Natural killer cell (primary cell): ENCODE measurements at places on chromosomes 7 and 10.

DNA sequence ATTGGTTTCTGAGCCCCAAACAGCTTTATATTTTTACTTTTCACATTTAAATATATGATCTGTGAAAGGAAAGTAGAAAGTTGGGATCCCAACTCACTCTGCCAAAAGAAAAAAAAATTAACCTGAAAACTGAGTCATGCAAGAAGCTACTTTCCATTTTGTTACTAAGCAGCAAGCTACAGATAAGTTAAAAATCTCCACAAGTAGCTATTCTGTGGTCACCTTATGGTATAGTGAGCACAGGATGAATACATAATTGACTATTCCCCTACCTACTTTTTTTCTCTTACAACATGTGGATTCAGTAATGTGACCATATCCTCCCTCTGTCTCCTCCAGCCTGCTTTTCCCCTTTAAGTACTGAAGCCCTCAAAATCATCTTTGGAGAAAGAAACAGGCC, 30.3 kb upstream of the CREB3L2 start:
- DNase-seq: no peak

DNA sequence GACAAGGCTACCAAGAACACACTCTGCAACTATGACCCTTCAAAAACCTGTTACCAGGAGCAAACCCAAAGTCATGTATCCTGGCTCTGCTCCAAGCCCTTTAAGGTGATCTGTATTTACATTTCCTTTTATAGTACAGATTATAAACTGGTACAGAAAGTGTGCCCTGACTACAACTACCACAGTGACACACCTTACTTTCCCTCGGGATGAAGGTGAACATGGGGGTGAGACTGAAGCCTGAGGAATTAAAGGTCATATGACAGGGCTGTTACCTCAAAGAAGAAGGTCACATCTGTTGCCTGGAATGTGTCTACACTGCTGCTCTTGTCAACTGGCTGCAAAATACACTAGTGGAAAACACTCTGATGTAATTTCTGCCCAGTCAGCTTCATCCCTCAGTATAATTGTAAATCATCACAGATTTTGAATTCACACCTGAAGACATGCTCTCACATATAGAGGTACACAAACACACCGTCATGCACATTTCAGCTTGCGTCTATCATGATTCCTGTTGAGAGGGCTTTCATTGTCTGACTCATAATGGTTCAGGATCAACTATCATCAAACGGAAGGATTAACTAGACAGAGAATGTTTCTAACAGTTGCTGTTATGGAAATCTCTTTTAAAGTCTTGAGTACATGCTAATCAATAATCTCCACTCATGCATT, 318.3 kb downstream of the NXPH1 start:
- no peak for DNase-seq

- DNase-seq: no peak
These were observed 9.6 kb downstream of the MAFK start for GRCh38 chr7:1539882-1540775.

GRCh38 chr10:102433619-102434046, 1.3 kb upstream of the CUEDC2 start:
- no peak for DNase-seq

- no peak for DNase-seq
These were observed 39.8 kb downstream of the WBP1L start for GRCh38 chr10:102783568-102783967.

DNA sequence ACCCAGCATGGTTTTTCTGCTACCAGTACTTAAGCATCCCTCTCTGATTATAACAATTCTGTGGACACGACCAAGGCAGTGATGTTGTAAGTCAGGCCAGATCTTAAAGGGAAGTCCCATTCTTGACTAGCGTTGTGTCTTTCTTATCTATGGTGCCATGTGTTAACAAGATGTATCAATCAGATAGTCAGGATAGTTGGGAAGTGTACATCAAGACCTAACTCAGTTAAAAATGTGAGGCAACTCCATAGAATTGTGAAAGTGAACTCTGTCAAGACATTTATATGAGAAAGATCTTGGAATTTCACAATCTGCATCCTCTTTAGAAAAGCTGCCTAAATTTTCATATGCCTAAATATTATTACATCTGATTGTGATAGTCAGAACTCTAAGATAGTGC, 341.7 kb upstream of the SEMA3D start:
- DNase-seq: no peak

GRCh38 chr7:46671108-46671769, 750.2 kb upstream of the IGFBP3 start:
- DNase-seq: no peak

DNA sequence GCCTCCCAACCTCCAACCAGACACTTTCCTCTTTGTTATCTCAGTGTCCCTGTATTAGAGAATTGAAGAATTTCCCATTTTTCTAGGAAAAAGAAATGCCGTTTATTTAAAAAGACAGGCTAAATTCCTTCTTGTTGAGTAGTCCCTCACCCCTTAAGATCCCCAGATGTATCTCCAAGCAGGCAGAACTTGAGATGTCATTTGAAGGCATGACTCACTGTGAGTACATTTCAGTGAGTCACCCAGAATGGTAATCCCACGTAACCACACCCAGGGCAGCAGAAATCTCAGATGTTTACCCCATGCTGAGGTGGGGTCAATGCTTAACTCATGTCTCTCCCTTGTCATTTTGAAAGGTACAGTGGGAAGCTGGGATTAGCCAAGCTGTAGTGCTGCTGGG, 4.4 kb downstream of the ZNF655 start:
- no peak for DNase-seq

DNA sequence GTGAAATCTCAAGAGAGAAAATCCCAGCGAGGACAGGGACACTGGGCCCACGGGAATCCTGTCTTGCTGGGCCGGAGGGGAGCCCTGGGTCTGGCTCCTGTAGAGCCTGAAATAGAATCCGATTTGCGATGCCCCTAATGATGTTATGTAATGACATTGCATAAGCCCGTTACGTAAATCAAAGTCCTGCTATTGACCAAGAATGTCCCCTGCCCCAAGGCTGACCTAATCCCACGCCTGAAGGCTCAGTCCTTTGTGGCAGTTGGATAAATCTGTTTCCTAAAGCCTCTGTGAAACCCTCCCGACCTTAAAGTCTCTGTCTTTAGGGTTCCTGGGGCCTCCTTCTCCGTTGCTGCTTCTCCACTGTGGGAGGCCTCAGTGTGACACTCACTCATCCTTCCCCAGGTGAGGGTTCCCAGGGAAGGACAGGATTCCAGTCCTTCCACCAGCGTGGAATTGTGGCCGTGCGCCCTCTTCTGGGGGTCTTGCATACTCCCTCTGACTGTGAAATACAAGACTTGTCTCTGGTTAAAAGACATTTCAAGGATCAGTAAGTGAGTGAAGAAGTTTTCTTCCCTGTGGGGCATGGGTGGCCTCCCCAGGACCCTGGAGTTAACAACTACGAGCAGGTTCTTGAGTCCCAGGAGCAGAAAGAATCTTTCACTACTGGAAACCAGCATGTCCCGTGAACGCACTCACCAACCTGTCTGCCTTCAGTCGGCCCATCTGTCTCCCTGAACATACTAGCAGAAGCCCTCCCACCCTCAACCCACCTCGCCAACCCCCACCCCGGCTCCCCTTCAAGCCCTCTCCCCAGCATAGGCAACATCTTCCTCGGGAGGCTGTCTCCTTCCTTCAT, 19.8 kb downstream of the ZNF467 start:
- no peak for DNase-seq

GRCh38 chr7:138978541-138979184, 2.5 kb downstream of the KIAA1549 start:
- no peak for DNase-seq

- DNase-seq: no peak
These were observed 535.1 kb downstream of the PTPRN2 start for GRCh38 chr7:158052381-158053060.

DNA sequence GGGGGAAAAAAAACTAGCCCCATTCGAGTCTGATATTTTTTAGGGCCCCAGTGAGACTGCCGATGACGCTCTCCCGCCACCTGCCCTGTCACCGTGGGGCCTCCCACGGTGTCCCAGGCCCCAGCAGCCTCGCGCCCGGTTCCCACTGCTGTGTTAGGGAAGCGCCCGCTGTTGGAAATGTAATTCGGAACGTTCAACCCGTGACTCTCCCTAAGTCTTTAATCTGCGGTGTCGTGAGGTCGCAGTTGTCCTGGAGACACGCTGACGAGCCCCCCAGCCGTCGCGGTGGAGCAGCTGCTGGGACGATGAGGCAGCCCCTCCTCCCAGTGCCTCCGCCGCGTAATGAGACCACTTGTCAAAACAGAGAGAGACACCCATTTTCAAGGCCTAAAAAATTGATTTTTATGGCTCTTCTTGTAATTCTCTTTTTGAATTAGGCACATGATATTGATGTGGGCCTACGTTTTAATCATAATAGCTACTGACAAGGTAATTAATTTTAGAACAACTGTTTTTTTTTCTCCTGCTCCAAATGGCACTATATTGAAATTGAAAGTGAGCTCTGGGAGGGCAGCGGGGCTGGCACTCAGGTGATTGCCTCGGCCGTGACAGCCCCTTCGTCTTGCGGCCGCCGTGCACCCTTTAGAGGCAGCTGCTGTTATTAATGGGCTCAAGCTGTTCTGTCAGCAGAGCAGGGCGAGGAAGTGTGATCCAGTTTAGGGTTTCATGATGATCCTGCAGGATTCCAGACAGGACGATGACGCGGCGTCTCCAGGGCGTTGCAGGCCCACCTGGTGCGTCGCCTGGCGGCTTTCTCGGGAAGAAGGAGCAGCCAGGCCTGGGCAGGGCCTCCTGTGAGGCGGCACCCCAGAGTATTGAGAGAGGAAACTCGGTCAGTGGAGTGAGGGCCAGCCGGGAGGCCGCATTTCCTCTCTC, 63.3 kb downstream of the NKX6-2 start:
- no peak for DNase-seq

- DNase-seq: peak; percentile 76
These were observed 102.5 kb downstream of the RAMP3 start for GRCh38 chr7:45259966-45260646.

DNA sequence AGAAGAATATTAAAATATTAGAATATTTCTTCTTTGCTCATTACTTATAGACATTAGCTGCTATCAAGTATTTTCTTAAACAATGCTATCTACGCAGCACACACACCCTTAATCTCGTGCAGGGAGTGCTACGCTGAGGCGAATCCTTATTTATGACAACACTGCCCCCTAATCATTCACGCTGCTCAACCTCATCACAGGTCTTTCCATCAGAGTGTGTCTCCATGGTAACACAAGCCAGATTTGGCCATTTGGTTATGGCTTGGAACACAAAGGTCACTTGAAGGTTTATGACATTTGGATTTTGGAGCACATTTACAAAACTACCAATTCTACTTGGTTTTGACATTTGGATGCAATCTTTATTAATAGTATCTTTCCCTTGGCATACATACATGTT, 45.4 kb upstream of the MYO3A start:
- no peak for DNase-seq

GRCh38 chr7:7369134-7369533, 166.5 kb downstream of the COL28A1 start:
- no peak for DNase-seq

DNA sequence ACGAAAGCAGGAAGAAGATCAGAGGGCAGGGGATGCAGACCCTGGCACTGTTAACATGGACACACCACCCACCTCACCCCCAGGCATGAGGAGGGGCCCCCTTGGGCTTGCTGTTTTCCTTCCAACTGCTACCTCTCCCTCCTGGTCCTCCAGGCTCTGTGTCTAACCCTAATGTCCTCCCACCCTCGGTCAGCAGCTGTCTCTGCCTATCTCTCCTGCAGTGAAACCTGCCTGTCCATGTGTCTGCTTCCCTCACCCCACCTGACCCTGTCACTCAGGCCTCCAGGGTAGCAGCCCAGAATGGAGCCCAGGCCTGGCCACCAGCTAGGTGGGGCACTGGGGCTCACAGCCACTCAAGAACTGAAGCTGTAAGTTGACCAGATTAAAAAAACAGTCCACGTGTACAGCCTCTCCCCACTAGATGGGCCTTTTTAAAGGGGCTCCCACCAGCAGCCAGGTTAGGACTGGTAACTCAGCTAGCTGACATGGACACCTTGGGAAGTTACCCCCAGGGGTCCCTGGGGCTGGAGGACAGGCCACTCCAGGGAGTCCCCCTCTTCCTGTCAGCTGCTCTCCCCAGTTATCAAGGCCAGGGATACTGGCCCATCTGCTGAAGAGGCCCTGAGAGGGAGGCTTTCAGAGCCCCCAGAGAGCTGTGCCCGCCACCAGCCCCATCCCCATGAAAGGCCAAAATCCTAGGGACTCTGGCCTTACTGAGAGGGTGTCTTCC, 1.5 kb downstream of the SMARCD3 start:
- DNase-seq: no peak

DNA sequence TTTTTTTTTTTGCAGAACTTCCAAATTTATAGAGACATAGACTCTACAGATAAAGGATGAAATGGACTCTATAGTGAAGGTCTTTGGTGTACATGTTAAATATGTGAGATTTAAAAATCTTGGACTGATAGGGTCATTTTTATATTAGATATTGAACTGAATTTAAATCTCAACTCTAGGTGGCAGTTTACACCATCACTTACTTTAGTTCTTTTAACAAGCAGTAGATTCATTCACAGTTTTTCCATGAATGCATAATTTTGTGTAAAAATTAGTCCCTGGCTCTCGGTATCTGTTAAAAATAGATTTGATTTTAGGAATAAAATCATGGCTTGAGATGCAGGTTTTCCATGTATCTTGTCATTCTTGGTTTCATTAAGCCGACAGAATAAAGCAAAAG, 31.1 kb upstream of the SNX13 start:
- DNase-seq: no peak

GRCh38 chr7:116316838-116317628, 106.7 kb downstream of the TES start:
- no peak for DNase-seq

- no peak for DNase-seq
These were observed 123.0 kb upstream of the SFMBT2 start for GRCh38 chr10:7533657-7534479.
